ENCODE measurements at places on chromosomes 2 and 18. TPM values are rescaled to one million over a fixed set of nuclear protein-coding genes. Genes with fewer than 3 reads are reported as not detected.

DNA sequence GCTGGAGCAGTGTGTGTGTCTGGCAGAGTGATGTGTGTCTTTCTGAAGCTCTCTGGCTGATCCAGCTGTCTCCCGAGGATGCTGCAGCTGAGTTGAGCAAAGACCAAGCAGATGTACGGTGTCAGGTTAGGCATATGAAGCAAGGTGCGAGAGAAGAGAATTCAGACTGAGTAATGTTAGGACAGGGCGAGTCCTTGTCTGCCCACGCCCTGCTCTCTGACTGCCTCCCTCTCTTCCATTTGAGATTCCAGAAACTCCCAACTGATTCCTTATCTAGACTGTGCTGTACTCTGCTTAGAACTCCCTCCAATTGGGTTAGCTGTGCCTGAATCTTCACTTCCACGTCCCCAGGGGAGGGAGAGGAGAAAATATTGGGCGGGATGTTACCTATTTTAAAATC lies 25.7 kb upstream of the LPIN1 start:
- no peaks in the 10 kb centered on the region for H3K36me3 ChIP-seq
- no peak overlapping the region for H3K27ac ChIP-seq
- H3K27me3 ChIP-seq: no peaks in the 10 kb centered on the region
- H3K4me1 ChIP-seq: peaks cover 4% of the 10 kb centered on the region
- no peak for DNase-seq

GRCh38 chr2:61172671-61173070 lies 10.7 kb downstream of the C2orf74 start:
- H3K4me3 ChIP-seq: no peak overlapping the region
- H3K4me1 ChIP-seq: peaks cover 5% of the 10 kb centered on the region
- DNase-seq: no peak
- H3K36me3 ChIP-seq: no peaks in the 10 kb centered on the region

DNA sequence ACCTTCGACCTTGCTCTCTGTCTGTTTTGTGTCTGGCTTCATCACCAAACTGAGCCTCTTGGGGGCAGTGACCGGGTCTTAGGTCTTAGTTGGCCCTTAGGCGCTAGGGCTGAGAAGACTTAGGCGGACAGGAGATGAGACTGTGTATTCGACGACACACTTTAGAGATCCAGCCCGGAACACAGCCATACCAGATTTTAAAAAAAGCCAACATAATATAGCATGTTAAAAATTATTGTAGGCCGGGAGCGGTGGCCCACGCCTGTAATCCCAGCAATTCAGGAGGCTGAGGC lies 9.5 kb upstream of the PROC start:
- H3K4me1 ChIP-seq: no peaks in the 10 kb centered on the region
- no peak for DNase-seq
- no peak overlapping the region for H3K4me3 ChIP-seq
- no peaks in the 10 kb centered on the region for H3K36me3 ChIP-seq
- no peak overlapping the region for H3K27ac ChIP-seq
- H3K27me3 ChIP-seq: no peaks in the 10 kb centered on the region

DNA sequence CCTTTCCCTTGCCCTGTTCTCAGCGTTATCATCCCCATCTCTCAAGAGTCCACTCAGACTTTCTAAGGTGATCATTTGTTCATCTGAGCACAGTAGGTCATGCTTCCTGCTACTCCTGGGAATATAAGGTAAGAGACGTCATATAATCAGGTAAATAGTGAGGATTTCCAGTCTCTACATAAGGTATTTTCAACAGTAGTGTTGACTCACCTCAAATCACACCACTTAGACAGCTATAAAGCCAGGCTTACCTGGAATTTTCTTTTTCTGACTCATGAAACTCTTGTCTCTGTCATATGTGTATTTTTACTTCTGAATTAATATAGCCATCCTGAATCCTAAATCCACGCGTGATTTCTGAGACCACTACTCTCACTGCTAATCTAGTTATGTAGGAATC lies 443.2 kb downstream of the ARHGAP15 start:
- no peaks in the 10 kb centered on the region for H3K4me1 ChIP-seq
- H3K4me3 ChIP-seq: no peak overlapping the region
- H3K27me3 ChIP-seq: no peaks in the 10 kb centered on the region
- no peak for DNase-seq

GRCh38 chr2:146623771-146624170 lies 1221.1 kb upstream of the ACVR2A start:
- no peak overlapping the region for H3K27ac ChIP-seq
- no peaks in the 10 kb centered on the region for H3K4me1 ChIP-seq
- no peak overlapping the region for H3K4me3 ChIP-seq
- H3K27me3 ChIP-seq: no peaks in the 10 kb centered on the region
- DNase-seq: no peak

DNA sequence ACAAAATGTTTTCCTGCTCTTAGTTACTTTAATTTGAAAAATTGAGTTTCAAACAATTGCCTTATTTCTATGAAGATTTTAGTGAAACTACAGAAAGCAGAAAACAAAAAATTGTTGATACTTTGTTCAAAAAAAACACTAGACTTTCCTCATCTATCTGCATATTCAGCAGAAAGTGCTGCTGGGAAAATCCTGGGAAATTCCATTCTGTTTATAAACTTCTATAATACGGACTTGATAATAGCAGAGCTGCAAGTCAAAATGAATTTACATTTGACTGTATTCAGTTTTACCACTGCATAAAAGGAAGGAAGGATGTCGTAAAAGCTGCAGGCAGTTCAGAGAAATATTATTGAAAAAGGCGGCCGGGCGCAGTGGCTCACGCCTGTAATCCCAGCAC lies 24.9 kb upstream of the ERICH2 start:
- H3K4me1 ChIP-seq: no peaks in the 10 kb centered on the region
- H3K4me3 ChIP-seq: no peak overlapping the region
- peaks cover 15% of the 10 kb centered on the region for H3K27me3 ChIP-seq
- no peak for DNase-seq
- no peak overlapping the region for H3K27ac ChIP-seq
- H3K36me3 ChIP-seq: no peaks in the 10 kb centered on the region

GRCh38 chr2:70505613-70506391 lies 47.8 kb downstream of the TGFA start:
- no peak overlapping the region for H3K4me3 ChIP-seq
- H3K4me1 ChIP-seq: no peaks in the 10 kb centered on the region

DNA sequence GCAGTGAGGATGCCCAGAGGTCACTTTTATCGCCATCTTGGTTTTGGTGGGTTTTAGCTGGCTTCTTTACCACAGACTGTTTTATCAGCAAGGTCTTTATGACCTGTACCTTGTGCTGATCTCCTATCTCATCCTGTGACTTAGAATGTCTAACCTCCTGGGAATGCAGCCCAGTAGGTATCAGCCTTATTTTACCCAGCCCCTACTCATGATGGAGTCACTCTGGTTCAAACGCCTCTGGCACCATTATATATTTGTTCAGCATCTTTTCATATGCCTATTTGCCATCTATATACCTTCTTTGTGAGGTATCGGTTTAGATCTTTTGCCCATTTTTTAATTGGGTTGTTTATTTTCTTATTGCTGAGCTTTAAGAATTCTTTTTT lies 7.2 kb upstream of the CCNT2 start:
- H3K27me3 ChIP-seq: no peaks in the 10 kb centered on the region
- H3K27ac ChIP-seq: no peak overlapping the region
- DNase-seq: no peak
- no peak overlapping the region for H3K4me3 ChIP-seq
- H3K4me1 ChIP-seq: no peaks in the 10 kb centered on the region

DNA sequence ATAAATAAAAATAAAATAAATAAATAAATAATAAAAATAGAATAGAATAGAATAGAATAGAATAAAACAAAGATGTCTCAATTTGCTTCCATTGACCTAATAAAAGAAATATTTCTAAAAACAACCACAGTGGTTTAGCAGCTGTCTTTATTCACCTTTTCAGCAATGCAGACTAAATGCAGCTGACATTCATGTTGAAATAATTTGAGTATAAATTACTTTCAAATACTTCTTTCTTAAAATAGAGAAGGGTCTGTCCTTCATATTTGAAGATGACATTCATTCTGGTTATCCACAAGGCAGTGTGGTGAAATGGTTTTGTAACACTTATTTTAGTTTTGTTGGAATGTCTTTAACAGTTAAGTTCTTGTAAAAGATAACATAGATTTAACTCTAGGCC lies 469.4 kb downstream of the IRS1 start:
- no peaks in the 10 kb centered on the region for H3K27me3 ChIP-seq
- H3K4me3 ChIP-seq: no peak overlapping the region
- H3K27ac ChIP-seq: no peak overlapping the region
- no peak for DNase-seq

DNA sequence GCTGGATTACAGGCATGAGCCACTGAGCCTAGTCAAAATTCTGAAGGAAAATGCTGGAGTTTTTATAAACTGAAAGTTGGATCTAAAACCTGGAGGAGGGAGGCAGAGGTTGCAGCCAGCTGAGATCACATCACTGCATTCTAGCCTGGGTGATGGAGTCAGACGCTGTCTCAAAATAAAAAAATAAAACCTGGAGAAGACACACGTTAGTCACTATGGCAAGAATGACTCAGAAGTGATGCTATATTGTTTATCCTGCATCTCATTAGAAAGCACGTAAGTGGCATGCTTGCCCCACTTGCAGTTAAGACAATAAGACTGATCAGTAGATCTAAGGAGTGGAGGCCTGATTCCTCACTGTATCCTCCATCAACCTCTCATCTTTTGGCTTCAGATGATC lies 106.6 kb upstream of the STON1 start:
- H3K27me3 ChIP-seq: no peaks in the 10 kb centered on the region
- H3K4me3 ChIP-seq: no peak overlapping the region
- no peak overlapping the region for H3K27ac ChIP-seq
- peaks cover 8% of the 10 kb centered on the region for H3K4me1 ChIP-seq
- no peaks in the 10 kb centered on the region for H3K36me3 ChIP-seq

DNA sequence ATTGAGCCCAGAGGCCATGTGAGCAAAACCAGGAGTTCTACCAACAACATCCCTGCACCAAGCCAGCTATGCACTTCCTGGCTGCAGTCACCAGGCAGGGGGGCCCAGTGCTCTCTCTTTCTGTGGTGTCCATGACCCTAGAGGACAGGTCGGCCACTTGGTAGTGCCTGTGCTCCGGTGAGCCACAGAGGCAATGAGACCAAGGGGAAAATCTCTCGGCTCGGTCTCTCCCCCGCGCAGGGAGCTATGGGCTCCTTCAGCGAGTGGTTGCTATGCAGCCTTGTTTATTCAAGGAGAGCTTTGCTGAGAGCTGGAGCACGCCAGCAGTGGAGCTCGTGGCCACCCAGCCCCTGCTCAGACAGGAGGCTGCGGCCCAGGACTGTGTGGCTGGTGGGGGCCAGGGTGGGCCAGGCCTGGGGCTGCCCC lies at the start of gene TOGARAM2:
Gene TOGARAM2 (plus strand): TSS at position 283 of the 426 bp plus-strand sequence. CDS start 13,537 bp downstream, outside the sequence.
- no peaks in the 10 kb centered on the region for H3K4me1 ChIP-seq
- H3K36me3 ChIP-seq: no peaks in the 10 kb centered on the region
- peaks cover 7% of the 10 kb centered on the region for H3K27me3 ChIP-seq
- no peak for DNase-seq
- H3K27ac ChIP-seq: no peak within 1 kb of the TSS

DNA sequence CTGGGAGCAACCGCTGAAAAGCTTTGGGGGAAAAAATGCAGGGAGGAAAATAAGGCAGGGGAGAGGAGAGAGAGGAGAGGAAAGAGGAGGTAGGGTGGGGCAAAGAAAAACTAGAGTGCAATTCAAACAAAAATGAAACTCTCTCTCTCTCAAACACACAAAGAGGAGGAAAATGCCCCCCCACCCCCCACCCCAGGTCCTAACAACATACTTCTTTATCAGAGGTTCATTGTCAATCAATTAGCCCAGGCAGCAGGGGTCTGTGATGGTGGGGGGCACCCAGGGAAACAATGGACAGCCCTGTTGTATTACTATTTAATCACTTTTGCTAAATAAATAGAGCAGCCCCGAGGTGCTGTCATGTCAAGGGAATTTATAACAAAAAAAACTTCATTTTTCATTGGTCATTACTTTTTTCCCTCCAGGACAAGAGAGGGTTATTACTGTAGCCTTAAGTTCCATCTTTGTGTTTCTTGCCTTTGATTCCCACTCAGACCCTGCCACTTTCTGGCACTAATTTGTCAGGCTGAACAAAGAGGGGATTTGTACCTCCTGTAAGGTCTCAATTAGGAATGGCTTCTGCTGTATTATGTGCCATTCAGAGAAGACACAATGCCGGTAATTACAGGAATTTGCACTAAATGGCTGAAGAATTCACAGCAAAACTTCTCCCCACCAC lies 55.0 kb downstream of the PLEKHM3 start:
- H3K27ac ChIP-seq: no peak overlapping the region
- peaks cover 3% of the 10 kb centered on the region for H3K4me1 ChIP-seq
- no peak for DNase-seq

DNA sequence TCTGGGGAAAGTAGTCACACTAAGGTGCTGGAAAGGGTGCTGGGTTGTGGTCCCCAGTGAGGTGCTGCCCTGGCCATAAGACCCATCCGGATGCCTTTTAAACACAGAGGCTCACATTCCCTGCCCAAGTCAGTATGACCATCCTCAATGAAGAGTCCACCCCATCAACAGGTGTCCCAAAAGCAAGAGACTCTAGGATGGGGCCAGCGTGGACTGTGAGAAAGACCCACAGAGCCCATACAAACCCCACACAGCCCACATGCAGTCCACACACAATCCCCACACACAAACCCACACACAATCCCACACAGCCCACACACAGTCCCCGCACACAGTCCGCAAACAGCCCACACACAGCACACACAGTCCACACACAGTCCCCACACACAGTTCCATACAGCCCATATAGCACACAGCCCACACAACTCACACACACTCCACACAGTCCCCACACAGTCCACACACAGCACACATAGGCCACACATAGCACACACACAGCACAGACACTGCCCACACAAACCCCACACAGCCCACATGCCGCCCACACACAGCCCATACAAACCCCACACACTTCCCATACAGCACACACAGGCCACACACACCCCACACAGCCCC lies 241.4 kb upstream of the SALL3 start:
- no peaks in the 10 kb centered on the region for H3K4me1 ChIP-seq
- no peak overlapping the region for H3K4me3 ChIP-seq
- H3K27ac ChIP-seq: no peak overlapping the region
- no peaks in the 10 kb centered on the region for H3K27me3 ChIP-seq

- no peak overlapping the region for H3K27ac ChIP-seq
- no peaks in the 10 kb centered on the region for H3K36me3 ChIP-seq
- no peaks in the 10 kb centered on the region for H3K4me1 ChIP-seq
- no peak overlapping the region for H3K4me3 ChIP-seq
These were observed 32.2 kb downstream of the NHEJ1 start for GRCh38 chr2:219128396-219128795.

DNA sequence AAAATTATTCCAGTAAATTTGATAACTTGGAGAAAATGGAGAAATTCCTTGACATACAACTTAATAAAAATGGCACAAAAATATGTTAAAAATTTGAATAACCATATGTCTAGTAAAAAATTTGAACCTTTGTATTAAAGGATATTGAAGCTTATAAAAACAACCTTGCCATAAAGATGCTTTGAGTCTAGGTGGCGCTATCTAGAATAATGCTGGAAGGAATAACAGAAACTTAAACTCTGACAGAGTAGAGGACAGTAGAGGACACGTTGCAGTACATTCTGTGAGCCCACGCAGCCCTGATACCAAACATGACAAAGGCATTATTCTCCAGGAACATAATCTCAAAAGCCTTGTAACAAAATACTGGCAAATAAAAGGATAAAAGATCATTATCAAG lies 44.7 kb upstream of the ALKAL2 start:
- peaks cover 12% of the 10 kb centered on the region for H3K27me3 ChIP-seq
- no peaks in the 10 kb centered on the region for H3K4me1 ChIP-seq

ASXL3 gene
- not detected for total RNA-seq

MARCHF7 gene
- total RNA-seq: 90.5 TPM

ERMN gene
- total RNA-seq: 3.6 TPM

FBXO41 gene
- 20.7 TPM for total RNA-seq

ASTL gene
- 1.2 TPM for total RNA-seq

SLC38A11 gene
- total RNA-seq: 0.72 TPM

EFHD1 gene
- 2.4 TPM for total RNA-seq

GREB1L gene
- total RNA-seq: not detected

MC5R gene
- total RNA-seq: not detected

IGFBP5 gene
- total RNA-seq: not detected
